Hematopoietic multipotent progenitor cell treated with erythropoietin and hydrocortisone succinate and interleukin-3 and kit ligand, for 17 days (in vitro differentiated cells): ENCODE measurements at places on chromosomes 16 and 17.

GRCh38 chr17:67461228-67461780 is 84.2 kb downstream of the PITPNC1 start:
- no peak for DNase-seq

GRCh38 chr17:60493847-60494321 is 32.2 kb downstream of the APPBP2 start:
- no peak for DNase-seq

- DNase-seq, result no peak
These were observed 54.0 kb downstream of the COTL1 start for GRCh38 chr16:84563786-84564420.

- no peak for DNase-seq
These were observed 37.3 kb downstream of the SMG6 start for GRCh38 chr17:2266045-2266864.

DNA sequence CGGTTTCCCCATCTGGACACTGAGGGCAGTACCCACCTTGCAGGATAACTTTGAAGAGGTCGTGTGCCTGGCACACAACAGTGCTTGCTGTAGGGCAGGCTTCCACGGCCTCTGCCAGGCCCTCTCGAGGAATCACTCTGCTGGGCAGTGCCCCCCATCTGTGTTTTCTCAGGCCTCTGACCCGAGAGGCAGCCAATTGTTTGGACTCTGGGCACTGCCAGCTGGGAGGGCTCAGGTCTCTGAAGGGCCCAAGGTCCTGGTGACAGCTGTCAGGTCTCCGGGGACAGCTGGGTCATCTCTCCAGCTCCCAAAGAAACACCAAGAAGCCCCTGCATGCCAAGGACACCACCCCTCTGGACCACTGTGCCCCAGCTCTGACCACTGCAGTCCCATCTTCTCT is 1.0 kb upstream of the RAB26 start:
- DNase-seq, result no peak

- no peak for DNase-seq
These were observed 185.1 kb upstream of the PSMD7 start for GRCh38 chr16:74111456-74111982.

DNA sequence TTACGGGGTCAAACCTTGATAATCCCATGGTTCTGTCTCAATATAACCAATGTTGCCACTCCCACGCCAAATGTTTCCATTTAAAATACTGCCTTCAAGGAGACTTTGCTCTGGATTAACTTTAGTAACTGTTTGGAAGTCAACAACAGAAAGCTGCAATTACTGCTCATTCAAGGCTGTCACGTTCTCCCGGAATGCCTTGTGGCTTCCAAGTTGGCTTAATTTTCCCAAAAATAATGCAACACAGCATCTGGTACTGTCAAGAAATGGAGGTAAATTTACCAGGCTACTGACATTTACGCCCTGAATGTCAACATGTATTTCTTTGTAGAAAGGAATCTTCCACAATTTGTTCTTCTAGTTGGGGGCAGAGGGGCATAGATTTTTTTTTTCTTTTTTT is 38.2 kb downstream of the GPRC5B start:
- no peak for DNase-seq

- DNase-seq, result no peak
These were observed 1.2 kb upstream of the AMFR start for GRCh38 chr16:56426585-56426984.

DNA sequence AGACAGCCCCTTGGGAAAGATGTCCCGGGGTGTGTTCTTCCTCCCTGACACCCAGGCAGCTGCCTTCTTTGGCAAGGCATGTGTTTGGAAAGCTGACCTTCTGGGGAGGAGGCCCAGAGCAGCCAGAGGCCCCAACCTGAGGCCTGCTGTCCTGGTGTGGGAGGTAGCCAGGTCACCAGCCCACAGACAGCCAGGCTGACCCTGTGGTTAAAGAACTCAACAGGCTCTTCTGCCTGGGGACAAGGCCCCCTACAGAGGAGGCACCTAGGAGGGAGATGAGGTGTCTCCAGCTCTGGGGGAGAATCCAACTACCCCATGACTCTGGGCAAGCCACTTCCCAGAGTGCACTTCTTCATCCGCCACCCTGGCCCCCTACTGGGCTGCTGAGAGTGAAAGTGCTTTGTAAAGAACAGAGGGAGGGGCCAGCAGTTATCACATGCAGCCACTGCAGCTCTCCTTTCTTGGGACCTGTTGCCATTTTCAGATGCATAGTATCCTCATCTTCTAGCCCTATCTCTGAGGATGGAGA is 13.1 kb upstream of the SREBF1 start:
- DNase-seq, result peak; percentile 80

GRCh38 chr16:3023415-3023668 is 400 bp downstream of the HCFC1R1 start:
- no peak for DNase-seq

DNA sequence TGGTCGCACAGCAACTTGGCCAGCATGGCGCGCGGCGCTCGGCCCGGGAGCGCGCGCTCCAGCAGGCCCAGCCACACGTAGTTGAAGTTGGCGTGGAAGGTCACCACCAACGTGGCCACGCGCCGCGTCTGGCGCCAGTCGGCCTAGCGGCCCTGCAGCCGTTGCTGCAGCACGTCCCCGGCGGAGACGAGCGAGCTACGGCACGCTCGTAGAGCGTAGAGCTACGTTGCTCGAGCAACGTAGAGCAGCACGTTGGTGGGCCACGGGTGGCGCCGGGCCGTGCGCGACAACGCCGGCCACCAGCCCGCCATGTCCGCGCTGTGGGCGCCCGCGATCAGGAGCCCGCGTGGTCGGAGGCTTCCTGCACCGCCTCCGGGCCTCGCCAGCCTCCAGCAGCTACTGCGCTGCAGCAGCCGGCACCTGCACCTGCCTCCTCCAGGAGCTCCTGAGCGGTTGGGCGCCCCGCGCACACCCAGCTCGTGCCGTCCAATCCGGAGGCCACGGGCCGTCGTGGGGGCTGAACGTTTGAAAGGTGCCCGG is 13.4 kb upstream of the SULT1A1 start:
- no peak for DNase-seq

- no peak for DNase-seq
These were observed 2.4 kb upstream of the SLC47A2 start for GRCh38 chr17:19718613-19719354.

- no peak for DNase-seq
These were observed 10.4 kb downstream of the CCNF start for GRCh38 chr16:2439598-2439997.

DNA sequence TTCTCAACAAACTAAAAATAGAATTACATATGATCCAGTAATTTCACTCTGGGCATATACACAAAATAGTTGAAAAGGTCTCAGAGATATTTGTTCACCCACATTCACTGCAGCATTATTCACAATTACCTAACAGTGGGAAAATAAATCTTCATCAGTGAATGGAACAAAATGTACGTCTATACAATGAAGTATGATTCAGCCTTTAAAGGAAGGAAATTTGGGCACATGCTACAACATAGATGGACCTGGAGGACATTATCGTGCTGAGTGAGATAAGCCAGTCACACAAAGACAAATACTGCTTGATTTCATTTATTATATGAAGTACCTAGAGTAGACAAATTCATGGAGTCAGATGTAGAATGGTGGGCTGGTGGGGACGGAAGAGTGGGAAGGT is 47.0 kb downstream of the MFSD11 start:
- no peak for DNase-seq
